ENCODE measurements at places on chromosomes 3 and 15.

GRCh38 chr3:105496343-105496742 lies 129.6 kb downstream of the ALCAM start:
- DNase-seq = no peak

DNA sequence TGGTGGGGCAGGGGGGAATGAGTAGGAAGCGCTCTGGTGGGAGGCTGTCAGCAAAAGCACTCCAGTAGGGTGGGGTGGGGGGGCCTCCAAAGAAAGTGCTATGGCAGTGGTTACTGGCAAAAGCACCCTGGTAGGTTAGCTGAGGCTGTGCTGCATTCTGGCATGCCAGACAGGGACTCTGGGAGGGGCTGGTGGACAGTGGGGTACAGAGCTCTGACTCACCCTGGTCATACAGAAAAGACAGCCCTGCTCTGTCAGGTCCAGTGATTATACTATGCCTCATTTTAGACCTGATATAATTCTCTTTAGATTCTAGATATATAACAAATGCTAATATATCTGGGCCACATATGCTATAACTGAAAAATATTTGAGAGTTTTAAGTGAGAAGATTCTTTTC lies 82.8 kb upstream of the CPNE4 start:
- peak; percentile 26 for DNase-seq

DNA sequence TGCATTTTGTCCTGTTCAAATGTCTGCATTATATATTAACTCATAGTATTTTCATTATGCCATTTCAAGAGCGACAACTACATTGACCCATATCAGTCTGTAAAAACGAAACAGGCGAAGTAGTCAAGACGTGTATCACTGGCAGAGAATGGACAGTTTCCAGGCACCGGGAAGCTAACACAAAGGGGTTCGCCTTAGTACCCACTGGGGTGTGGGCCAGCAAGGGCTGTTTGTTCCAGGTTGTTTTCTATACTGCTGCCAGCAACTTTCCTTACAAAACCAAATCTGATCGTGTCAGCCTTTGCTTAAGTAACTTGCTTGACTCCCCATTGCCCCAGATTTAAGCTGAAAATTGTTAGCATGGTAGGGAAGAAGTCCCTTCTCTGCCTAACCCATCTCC lies 87.1 kb downstream of the CGNL1 start:
- DNase-seq = no peak

- no peak for DNase-seq
Measured at GRCh38 chr3:176663387-176663786, 533.9 kb downstream of the TBL1XR1 start.

DNA sequence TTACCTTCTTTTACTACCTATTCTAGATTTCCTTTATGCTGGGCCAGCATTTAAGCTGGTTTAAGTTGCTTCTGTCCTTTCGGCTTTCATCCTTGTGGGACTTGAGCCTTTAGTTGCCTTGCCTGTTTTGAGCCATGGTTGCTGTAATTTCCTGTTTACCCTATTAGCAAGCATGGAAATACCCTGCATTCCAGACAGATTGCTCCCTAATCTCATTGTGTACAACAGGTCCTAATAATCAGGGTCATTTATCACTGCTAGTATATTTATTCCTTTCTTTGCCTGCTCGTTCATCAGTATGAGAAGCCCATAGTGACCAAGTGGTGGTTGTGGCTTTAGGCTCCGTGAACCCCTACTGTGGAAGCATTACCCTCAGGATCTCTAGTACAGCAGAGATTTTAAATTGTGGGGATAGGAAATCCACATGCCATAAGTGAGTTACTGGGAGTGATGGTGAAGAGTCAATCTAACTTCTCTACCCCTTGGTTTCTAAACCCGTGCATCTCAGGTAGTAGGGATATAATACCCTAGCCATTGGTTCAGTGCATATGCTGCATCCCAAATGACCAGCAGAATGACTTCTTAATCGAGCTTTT lies 31.9 kb downstream of the NCK1 start:
- DNase-seq = peak; percentile 94

GRCh38 chr15:92069308-92070250 lies 216.1 kb downstream of the SLCO3A1 start:
- DNase-seq = peak; percentile 95

GRCh38 chr3:148101061-148101460 lies 596.6 kb upstream of the AGTR1 start:
- no peak for DNase-seq

- DNase-seq = no peak
Measured at GRCh38 chr3:117754841-117755240, 1045.3 kb downstream of the TUSC7 start.

GRCh38 chr3:134216191-134216764 lies 34.4 kb downstream of the RYK start:
- no peak for DNase-seq

GRCh38 chr3:177186306-177186705 lies 11.0 kb downstream of the TBL1XR1 start:
- DNase-seq = no peak

- peak; percentile 88 for DNase-seq
Measured at GRCh38 chr3:194231929-194232832, 96.2 kb downstream of the HES1 start.

- no peak for DNase-seq
Measured at GRCh38 chr3:16936676-16937230, 52.0 kb downstream of the PLCL2 start.

GRCh38 chr15:97129674-97130073 lies 799.2 kb downstream of the NR2F2 start:
- no peak for DNase-seq

DNA sequence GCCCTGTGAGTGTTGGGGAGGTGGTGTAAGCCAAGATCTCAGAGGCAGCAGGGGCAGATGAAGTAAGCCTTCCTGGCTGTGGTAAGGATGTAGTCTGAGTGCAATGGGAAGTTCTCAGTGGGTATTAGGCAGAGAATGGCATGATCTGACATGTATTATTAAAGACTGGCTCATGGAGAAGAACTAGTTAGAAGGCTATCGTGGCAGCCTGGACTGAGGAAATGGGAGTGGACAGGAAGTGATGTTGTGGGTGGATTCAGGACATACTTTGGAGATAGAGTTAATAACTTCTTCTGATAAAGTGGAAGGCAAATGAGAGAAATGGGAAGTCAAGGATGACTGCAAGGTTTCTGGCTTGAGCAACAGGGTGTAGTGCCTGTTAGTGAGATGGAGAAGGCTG lies 250.9 kb upstream of the CFAP20DC start:
- DNase-seq = peak; percentile 97

DNA sequence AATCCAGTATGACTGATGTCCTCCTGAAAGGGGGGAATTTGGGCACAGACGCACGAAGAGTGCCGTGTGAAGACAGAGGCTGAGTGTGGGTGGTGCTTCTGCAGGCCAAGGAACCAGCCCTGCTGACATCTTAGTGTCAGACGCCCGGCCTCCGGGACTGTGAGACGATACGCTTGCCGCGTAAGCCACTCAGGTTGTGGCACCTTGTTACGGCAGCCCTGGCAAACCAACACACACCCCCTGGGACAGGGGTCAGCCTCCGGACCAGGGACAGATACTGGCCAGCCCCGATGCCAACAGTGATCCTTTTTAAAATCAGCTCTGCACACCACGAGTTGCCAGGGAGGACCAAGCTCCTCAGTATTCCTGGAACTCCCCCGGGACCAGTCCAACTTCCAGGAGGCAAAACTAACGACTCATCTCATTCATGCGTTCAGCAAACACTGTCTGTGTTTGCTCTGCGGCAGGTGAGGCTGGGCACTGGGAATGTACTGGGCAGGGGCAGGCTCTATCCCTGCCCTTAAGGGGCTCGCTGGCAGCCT lies 21.2 kb upstream of the PIGZ start:
- no peak for DNase-seq

GRCh38 chr3:47018269-47018611 lies 38.8 kb downstream of the NBEAL2 start:
- DNase-seq = no peak

DNA sequence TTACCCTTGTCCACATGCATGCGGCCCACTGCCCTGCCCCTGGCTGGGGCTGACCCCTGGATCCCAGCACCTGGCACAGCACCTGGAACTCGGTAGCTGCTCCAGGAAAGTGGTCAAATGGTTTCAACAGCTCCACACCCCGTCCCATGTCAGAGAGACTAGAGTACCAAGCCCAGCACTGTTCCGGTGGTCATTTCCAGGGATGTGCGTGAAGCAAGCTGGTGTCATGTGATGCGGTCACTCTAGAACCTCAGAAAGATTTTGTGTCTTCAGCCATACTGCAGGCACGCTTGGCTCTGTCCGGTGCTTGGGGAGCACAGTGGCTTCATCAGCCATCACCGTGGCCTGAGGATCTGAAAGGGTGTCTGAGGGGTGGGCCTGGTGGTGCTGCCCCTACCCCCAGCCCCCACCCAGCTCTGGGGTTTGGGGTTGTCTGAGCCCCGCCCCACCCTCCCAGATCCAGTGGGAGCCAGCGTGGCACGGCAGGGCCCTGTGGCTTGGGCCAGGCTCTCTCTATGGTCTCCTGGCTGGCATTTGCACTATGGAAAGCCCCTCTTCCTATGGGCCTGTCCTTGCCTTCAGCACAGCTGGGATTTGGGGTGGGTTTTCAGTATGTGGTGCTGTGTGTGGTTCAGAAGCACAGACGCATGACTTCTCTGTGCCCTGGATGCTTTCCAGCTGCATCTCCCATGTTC lies 15.3 kb downstream of the APBA2 start:
- no peak for DNase-seq

GRCh38 chr15:54540721-54541120 lies 562.5 kb downstream of the UNC13C start:
- DNase-seq = no peak

DNA sequence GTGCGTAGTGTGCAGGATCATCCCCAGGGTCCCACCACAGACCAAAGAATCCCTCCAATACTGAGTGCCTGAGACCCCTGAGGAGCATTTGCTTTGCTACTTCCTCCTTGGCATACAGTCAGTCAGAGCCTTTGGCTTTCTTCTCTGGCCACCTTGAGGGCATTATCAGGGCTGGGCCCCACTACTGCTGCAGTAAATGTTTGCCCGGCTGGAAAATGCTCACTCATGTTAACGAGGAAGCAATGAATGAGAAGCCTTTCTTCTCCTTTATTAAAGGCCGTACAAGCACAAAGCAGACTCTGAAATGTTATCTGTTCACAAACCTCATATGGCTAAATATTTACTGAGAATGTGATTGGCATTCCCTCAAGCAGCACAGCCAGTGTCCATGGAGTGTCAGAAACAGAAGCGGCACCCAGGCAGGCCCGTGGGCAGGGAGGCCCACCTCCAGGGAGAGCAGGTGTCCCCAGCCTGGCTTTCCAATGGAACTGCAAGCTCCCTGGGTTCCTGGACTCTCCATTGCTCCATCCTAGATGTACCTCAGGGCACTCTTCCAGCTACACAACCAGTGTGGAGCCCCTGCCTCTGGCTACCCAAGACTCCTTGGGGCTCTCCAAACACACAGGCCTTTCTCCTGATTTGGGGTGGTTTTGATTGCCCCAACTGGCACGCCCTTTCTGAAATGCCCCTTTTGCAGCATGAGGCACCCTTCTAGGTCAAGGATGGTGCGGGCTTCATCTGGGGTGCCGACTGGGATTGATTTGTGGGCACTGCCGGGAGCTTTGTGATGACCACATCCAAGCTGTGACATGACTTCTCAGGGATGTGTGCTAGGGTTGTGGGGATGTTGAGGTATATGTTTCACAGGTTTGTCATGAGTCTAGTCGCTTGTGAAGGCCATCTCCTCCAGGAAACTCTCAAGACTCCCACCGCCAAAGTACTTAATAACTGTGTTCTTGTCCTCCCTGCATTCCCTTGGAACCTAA lies 195.6 kb downstream of the FAM43A start:
- no peak for DNase-seq

DNA sequence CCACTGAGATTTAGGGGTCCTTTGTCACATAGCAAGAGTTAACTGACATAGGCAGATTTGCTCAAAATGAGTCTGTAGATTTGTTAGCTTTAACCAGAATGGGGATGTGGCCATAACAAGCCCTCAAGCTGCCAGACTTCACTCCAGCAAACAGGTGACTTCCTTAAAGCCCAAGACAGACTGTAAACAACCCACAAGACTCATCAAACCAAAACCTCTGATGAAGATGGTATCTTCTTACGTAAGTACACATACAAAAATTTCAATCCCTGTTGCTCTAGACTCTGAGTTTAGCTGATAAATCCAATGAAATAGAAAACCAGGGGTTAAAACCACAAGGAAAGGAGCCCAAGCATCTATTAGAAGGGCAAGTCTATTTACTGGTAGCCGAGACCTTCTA lies 18.2 kb upstream of the ZBTB20 start:
- DNase-seq = no peak

DNA sequence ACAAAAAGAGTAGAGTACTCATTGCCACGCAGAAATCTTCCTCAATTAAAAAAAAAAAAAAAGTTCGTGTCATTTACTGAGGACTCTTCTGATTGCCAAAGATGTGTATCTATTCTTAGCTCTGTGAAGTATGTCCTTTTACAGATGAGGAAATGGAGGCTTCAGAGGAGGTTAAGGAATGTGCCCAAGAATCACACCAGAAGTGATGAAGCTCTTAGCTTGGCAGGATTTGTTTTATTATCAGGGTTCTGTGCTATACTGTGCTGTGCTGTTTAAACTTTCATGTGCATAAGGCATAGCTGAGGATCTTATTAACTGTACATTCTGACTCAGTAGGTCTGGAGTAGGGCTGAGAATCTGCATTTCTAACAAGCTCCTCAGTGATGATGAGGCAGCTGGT lies 665.2 kb upstream of the ADAMTS9 start:
- DNase-seq = no peak

GRCh38 chr3:119978554-119979208 lies 115.6 kb downstream of the GSK3B start:
- no peak for DNase-seq

DNA sequence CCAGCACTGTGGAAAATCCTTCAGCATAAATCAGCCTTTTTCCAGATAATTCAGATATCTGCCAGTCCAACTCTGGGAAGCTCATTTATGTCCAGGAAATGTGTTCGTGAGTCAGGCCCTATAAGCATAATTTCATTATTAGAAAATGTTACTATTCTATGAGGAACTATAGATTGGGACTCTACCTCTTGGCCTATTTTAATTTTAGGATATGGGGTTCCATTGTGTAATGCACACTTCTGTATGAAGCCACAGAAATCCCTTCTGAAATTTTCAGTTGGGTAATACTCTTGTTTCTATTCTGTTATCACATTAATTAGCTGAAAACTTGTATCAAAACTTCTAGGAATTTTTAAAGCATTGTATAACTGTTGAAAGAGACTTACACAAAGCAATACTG lies 43.9 kb upstream of the IL12A start:
- no peak for DNase-seq

DNA sequence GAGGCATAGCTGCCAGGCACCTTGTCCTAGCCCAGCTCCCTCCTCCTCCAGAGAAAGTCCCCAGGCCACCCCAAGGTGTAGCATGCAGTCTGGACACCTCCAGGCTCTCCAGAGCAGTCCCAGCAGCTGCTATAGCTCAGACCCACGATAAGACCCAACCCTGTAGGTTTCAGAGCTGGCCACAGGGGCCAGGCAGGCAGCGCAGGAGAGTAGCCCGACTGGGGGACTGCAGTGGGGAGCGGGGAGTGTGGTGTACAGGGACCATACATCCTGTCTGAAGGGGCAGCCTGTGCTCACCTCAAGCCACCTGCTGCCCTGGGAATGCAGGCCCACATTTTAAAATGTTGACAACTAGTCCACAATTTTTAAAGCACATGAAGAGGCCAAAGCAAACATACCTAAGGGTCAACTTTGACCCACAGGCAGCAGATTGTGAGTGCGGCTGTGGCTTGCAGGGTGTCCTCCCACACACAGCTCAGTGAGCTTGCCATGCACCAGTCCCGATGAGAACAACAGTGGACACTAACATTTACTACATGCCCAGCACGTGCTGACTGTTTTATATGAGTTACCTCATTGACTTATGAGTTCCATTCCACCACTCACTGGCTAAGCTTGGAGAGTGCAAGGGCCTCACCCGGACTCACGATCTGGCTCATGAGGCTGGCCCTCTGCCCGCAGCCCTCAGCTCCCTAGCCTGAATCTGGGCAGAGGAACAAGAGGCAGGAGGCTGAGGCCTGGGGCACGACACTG lies 81.4 kb downstream of the DNAJB8 start:
- DNase-seq = no peak

Measured in epithelial cell of esophagus (primary cell).